EH (cell line): ENCODE measurements at places on chromosomes 11 and 22.

DNA sequence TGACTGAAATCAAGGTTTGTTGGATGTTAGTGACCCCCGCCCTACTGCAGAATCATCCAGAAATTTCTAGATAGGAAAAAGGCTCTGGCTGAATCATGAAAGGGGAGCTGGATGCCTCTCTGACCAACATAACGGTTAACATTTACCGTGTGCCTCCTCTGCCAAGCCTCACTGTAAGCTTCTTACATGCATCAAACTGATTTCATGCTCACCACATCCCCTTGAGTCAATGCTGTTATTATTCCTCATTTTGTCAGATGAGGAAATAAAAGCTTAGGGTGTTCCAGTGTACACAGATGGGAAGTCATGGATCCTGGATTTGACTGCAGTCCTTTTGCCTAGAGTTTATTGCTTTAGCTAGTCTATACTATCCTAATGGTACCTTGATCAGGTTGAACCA lies 5.9 kb upstream of the HMOX1 start:
- DNase-seq, result no peak

DNA sequence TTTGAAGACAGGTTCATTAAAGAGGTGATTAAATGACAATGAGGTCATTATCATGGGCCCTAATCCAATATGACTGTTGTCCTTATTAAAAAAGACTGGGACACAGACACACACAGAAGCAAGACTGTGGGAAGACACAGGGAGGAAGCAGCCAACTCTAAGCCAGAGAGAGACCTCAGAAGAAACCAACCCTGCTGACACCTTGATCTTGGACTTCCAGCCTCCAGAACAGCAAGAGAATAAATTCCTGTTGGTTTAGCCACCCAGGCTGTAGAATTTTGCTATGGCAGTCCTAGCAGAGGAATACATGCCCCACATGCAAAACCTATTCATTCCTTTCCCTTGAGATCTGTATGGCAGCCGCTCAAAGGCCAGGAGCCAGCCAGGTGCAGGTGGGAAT lies 35.6 kb upstream of the CACNG2 start:
- no peak for DNase-seq

GRCh38 chr22:31248138-31248745 lies 36.1 kb downstream of the LIMK2 start:
- peak; percentile 96 for DNase-seq

DNA sequence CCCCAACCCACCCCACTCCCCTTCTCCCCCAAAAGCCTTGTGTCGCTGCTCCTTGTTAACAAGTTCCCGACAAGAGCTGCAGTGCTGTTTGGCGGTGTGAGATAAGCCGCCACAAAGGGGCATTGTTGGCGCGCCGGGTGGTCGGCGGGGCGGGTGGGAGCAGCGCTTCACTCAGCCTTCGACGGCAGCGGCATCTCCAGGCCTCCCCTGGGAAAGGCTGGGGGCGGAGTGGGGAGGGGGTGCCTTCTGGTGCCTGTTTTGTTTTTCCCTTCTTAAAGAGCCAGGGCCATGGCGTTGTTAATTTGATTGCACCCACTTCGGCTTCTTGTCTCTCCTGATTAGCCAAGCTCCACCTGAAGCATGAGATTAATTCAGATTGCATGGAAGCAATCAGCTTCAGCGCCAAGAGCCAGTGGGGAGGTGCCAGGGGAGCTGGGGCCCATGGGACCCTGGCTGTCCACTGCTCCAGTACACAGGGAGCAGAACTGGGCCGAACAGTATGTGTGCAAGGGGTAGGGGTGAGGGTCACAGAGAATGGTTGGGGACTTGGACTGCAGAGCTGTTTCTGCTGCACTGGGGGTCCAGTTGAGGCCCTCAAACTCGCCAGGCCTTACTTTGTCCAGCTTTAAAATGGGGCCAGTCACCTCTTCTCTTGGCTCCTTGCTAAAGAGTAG lies 165.1 kb downstream of the CEP164 start:
- no peak for DNase-seq

DNA sequence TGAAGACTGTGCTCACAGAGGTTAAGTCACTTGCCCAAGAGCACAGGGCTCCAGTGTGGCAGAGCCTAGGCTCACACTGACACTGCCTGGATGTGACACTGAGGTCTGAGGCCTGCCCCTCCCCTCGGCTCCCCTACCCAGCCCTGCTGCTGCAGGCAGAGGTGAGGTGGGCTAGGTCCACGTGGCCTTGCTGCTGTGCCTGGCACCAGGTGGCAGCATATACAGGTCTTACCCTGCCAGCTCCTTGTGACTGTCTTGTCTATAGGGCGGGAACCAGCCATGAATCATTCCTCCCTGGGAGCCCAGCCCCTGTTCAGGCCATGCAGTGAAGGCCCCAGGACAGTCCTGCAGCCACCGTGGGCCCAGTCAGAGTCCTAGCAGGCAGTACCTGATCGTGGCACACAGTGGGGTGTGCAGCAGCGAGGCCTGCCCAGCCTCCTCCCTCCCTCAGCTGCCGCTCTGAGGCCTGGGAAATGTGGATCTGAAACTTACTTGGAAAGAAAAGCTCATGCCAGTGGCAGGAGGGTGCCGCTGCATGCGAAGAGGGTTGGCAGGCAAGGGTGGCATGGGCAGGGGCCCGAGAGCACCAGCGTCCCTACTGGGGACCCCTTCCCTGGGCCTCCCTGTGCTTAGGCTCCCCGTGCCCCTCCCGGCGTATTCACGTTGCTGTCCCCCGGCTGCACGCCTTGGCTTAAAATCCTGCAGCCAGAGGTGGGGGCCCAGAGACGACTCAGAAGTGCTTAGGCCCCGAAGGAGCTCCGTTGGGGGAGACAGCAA lies 1.2 kb upstream of the CERK start:
- peak; percentile 83 for DNase-seq

GRCh38 chr11:87417951-87418350 lies 380.2 kb downstream of the TMEM135 start:
- no peak for DNase-seq

DNA sequence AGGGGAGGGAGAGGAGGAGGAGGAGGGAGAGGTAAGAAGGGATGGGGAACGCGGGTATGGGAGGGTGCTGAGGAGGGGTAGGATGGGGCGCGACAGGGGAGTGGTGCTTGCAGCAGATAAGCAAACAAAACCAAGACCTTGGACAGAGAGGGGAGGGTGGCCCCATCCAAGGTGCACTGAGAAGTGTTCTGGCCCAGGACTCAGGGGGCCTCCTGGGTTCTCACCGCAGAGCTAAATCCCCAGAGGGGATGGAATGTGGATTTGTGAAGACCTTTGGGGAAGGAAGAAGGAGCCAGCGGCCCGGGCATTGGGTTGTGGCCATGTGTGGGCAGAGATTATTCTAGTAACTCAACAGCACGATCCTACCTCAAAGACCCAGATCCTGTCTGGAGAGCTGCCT lies 90.9 kb upstream of the LINC01488 start:
- DNase-seq, result no peak

DNA sequence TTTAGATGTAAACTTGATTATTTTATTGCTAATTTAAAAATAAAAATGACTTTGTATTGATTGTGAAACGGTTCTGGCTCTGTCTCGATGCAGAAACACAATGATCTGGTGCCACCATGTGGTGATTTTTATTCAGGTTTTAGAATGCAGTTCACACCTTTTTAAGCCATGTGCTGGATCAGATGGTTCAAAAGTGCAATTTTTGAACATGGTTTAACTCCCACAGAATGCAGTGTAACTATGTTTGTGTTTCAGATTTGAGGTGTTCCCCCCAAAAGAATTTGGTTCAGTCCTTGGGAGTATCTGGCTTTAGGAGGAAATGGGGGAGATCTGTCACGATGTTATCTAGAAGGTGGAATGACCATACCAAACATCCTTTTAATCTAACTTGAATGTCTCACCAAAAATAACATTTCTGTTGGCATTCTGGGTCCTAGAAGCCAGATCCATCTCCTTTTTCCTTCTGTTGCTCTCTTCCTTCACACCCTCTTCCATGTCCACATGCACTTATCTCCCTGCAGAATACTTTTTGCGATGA lies 7.9 kb downstream of the MRPL16 start:
- peak; percentile 64 for DNase-seq

DNA sequence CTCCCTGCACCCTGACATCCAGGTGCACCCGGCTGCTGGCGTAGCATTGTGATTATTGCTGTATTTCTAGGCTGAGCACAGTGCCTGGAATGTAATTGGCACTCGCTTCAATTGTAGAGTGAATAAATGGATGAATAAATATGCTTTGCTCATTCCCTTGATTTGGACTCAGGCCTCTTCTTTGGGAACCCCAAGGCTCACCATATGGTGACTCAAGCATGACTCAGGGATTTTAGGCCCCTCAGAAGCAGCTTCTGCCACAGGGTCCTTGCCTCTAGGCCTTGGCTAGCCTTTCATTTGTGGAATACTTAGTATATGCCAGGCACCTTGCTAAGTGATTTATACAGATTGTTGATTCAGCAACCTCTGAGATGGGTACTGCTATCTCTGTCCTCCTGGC lies 78.9 kb downstream of the GRIK4 start:
- DNase-seq, result peak; percentile 6

- no peak for DNase-seq
Measured at GRCh38 chr11:92826603-92827002, 142.8 kb upstream of the MTNR1B start.

- peak; percentile 73 for DNase-seq
Measured at GRCh38 chr11:76623171-76623883, 47.2 kb downstream of the LRRC32 start.

GRCh38 chr11:73752216-73752867 lies 8.5 kb downstream of the RAB6A start:
- no peak for DNase-seq

GRCh38 chr11:42271306-42271705 lies 811.9 kb upstream of the LRRC4C start:
- DNase-seq, result peak; percentile 55

GRCh38 chr22:50146439-50147238 lies 23.9 kb upstream of the PANX2 start:
- DNase-seq, result peak; percentile 58

DNA sequence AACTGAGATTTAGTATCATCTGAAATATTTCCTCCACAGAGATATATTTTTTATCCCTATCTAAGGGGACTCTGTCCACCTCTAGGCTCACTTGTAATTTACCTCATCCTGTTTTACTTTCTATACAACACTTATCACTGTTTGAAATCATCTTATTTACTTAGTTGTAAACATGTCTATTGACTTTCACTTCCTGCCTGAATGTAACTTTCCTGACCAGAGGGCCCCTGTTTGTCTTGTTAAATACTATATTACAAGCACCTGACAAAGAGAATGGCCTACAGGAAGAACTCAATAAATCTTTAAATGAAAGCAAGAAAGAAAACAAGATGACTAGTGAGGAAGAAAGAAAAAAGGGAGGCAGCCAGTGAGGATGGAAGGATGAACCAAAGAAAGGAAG lies 1727.5 kb downstream of the LRRC4C start:
- no peak for DNase-seq

- no peak for DNase-seq
Measured at GRCh38 chr11:120120805-120121335, 17.0 kb downstream of the TRIM29 start.

DNA sequence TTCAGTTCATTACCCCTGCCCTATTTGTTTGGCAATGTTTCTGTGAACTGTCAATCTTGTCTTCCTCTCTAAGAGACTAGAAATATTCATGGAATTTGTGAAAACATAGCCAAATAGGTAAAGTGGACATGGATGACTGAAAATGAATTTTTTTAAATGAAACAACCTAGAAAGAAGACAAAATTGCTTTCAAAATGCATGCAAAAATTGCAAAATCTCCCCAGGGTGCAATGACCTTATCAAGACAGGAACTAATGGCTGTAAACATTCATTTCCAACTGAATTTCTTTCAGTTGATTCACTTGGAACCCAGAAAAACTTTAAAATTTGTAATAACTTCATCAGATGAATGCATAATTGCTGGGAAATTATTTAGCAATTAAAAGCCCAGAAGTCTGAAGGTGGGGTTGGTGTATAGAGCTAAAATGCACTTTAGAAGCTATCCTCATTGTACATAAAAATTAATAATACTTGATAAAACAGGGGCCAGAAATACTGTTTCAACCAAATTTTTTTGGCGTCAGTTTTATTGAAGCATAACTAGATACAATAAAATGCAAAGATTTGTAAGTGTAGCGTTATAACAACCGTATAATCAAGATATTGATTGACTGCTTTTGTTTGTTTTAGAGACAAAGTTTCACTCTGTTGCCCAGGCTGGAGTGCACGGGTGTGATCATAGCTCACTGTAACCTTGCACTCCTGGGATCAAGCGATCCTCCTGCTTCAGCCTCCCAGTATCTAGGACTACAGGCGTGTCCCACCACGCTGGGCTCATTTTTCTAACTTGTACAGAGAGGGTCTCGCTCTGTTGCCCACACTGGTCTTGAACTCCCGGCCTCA lies 27.6 kb upstream of the SLC35C1 start:
- DNase-seq, result peak; percentile 5

DNA sequence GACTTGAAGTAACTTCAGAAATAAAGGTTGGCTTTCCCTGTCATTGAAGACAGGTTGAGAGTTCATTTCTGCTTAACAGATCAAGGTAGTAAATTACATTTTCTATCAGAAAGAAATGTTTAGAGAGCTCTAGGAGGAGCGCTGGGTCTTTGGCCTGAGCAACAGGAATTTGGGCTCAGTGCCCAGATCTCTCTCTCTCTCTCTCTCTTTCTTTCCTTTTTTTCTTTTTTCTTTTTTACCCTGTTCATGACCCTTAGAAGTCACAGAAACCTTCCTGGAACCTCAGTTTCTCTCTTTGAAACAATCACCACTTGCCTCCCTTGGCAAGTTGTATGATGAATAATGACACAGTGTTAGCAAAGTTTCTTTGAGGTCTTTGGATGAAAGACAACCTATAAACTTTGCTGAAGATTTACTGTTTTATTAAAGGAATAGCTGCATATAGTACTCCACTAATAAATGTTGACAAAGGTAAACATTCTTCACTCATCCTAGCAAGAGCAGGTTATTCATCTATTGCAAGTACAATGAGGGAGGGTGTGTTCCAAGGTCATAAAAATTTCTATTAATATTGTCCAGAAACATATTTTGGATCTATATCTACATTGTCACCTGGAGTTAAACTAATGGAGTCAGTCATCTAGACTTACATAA lies 35.5 kb upstream of the RASSF10 start:
- DNase-seq, result no peak

DNA sequence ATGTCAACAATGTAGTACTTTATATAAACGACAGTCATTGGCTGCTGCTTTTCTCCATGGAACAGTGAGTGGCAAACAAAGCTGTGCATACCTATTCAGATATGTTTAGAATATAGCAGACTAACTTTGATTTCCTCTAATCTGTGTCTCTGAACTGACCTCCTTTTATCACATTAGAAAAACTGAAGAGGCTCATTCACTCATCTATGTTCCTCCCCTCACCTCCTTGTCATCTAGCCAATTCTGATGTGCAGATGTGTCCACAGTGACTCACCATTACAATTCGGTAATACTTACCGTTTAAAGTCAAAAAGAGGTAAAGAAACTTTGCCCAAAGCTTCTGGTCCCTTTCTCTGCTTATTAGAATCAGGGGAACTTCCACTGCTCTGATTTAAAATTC lies 51.5 kb upstream of the RPS13 start:
- DNase-seq, result no peak

DNA sequence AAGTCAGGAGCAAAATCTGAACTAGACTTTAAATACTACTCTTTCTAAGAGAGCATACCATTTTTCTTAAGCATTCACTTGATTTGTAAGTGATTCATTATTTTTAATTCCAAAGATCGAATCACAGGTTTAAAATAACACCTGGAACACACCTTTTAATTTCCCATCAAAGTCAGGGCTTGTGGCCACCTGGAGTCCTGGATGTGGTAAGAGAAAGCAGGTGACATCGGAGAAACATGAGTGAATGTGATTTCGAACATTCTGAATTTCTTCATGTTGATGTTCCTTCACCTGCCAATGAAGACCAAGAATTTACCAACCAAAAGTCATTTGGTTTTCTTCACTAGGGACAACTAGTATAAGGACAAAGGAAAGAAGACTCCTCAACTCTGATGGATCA lies 28.0 kb downstream of the ATL3 start:
- no peak for DNase-seq
